ENCODE measurements at places on chromosomes 12 and 14.

GRCh38 chr14:69580009-69580577, 5.4 kb upstream of the CCDC177 start:
- DNase-seq, result peak; percentile 22

GRCh38 chr12:54054742-54055194, 1.1 kb downstream of the HOXC4 start:
- DNase-seq, result no peak

GRCh38 chr12:49582201-49582600, 14.3 kb upstream of the MCRS1 start:
- no peak for DNase-seq

- DNase-seq, result no peak
These were observed 350.5 kb upstream of the OR4E1 start for GRCh38 chr14:22024137-22024536.

- DNase-seq, result no peak
These were observed 26.1 kb upstream of the PPP2R5C start for GRCh38 chr14:101735453-101735852.

DNA sequence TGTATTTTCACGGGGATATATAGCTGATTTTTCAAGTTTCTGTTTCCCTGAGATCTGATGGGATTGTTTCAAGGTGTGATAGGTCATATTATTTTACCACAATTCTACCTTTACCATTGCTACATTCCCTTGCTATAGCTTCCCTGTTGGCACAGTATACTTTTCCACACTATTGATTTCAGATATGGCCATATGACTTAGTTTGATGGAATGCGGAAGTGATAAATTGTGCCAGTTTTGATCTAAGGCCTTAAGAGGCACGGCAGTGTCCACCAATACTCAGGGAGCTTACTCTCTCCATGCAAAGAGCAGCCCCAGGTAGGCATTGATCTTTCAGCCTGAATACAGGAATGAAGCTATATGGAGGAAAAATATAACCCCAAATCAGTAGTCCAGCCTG, 315.7 kb downstream of the SLC16A7 start:
- DNase-seq, result peak; percentile 7

DNA sequence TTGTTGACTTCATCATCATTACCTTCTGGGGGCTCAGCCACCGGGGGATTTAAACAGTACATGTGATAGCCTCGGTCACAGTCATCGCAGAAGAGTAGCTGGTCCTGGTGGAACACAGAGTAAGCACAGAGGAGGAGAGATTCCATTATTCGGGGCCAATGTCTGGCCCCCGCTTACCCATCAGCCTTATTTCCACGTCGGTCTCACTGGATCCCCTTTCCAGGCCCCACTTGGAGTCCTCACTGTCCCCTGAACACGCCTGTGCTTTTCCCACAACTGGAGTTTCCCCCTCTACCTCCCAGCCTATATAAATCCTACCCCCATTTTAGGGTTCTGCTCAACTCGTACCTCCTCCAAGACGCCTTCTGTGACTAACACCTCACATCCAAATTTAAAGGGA, 274.0 kb downstream of the DPF3 start:
- no peak for DNase-seq

DNA sequence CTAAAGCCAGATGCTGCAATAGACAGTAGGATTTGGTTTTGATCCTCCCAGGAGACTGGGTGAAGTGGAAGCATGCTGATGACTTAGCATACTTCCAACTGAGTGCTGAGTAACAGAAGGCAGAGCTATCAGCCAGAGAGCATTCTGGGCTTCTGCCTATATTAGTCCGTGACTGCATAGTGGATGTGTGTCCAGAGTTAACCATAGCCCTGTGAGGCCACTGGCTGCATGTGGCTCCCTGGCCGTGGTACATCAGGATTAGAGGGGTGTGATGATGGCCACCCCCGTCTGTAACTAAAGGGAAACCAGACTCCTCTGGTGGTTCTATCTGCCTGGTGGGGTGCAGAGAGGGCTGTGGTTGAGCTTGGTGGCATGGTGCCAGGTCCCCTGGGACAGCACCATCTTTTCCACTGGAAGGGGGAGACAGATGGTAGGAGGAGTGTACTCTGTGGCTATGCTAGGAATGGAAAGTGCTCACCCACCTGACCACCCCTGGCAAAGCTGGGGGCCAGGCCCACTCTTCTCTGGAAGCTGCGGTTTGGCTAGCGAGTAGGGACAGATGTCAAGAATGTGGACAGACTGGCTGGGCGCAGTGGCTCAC, 27.4 kb downstream of the ABCD4 start:
- DNase-seq, result peak; percentile 9

- peak; percentile 69 for DNase-seq
These were observed 20.2 kb upstream of the FAM234B start for GRCh38 chr12:13023811-13024530.

GRCh38 chr12:88063375-88063774, 34.2 kb upstream of the C12orf50 start:
- peak; percentile 7 for DNase-seq

DNA sequence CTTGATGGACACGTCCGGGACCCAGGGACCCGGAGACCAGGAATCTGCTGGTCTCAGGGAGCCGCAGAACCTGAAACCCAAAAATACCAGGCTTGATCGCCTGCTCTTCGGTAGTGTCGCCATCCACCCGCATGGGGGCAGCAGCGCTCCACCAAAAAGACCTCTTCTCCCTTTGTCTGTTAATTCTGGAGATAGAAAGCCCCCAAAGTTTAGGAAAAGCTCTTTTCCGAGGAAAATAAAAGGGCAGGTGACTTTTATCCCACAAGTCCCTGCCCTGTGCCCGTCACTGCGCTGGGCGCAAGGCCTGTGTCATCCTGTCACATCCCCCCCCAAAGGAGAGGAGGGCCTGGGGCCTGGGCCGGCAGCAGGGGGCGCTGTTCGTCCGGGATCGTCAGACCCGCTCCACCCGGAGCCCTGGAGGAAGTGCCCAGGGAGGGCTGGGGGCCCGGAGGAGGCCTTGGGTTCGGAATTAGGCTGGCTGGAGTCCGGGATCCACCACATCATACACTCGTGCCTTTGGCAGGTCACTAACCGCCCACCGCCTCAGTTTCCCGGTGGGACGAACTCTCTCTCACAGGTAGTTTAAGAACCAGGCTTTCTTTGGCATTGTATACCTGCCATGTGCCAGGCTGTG, 31.9 kb downstream of the DAD1 start:
- peak; percentile 80 for DNase-seq

GRCh38 chr12:124913474-124914391, 717 bp downstream of the UBC start:
- DNase-seq, result peak; percentile 89

GRCh38 chr14:71994416-71994815, 62.2 kb downstream of the RGS6 start:
- DNase-seq, result no peak

GRCh38 chr12:153080-153746, 60.7 kb downstream of the SLC6A12 start:
- DNase-seq, result peak; percentile 77

DNA sequence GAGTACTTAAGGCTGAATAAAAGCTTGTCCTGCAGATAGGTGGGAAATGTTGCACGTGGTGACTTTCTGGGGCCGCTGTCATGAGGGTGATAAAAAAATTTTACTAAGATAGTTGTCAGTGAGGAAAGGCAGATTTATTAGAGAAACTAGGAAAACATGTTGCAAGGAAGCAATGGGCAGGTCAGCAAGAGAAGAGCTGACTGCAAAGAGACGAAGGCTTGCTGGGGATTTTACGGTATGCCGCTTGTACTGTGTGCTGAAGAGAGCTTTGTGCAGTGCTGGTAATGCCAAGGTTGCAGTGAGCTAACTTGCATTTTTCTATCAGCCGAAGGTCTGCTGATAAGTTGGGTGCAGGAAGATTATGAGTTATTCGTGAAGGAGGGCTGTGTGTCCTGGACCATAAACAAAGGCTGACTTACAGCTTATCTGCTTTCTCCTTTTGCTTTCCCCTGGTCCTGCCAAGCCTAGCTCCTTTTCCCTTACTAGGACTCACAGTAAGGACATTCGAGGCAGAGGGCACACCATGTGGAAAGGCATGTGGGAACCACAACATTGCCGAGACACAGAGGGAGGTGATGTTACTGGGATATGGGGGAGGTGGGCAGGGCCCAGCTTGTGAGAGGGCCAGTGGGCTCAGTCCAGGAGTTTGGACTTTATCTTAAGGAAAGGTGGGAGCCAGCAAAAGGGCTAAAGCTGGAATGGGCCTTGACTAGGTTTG, 7.4 kb upstream of the CCDC88C start:
- no peak for DNase-seq

DNA sequence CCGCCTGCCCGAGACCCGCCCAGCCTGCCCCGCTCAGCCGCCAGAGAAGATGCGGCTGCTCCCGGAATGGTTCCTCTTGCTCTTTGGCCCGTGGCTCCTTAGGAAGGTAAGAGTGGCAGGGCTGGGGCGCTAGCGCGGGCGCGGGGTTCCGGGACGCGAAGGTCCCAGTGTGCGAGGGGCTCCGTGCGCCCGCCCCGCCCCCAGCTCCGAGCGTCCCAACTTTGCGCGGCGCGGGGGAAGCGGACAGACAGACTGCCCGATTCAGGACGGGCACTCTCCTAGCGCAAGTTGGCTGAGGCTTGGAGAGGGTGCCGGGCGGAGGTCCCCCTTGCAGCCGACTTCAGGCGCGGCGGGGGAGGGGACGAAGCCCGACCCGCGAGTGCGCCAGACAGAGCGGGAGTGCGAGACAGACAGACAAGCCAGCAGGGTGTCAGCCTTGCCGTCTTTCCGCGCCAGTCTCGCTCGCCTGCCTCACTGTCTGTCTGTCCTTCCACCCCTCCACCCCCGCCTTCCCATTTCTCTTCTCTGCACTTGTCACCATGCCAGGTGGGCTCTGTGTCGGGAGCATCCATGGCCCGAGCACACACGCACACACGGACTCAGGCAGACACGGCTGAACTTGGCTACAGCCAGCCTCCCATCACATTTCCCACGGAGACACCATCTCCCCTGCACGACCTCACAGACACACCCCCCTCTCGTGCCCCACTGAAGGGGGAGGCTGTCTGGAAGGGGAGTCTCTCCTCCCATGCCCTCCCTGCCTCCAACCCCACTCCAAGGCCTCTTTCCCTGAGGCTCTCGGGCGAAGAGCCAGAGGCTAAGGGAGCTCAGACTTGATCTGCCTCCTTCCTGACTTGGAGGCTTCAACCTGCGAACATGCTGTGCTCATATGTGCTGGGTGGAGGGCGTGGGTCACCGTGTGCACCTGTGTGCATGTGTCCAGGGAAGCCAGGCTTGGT, 606 bp downstream of the NXPH4 start:
- DNase-seq, result no peak

DNA sequence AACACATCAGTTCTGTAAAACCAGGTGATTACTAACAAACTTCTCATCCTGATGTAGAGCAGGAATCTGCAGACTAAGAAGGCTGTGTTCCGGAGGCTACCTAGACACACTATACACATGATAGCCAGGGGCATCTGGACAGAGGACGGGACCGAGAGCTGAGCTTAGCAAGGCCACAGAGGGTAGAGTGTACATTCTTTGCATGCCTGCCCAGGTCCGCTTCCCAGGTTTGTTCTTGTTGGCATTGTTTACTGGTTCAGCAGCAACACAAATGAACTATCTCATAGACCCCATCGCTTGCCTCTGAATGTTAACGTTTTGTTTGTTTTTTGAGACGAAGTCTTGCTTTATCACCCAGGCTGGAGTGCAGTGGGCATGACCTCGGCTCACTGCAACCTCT, 17.7 kb upstream of the TEAD4 start:
- DNase-seq, result no peak

DNA sequence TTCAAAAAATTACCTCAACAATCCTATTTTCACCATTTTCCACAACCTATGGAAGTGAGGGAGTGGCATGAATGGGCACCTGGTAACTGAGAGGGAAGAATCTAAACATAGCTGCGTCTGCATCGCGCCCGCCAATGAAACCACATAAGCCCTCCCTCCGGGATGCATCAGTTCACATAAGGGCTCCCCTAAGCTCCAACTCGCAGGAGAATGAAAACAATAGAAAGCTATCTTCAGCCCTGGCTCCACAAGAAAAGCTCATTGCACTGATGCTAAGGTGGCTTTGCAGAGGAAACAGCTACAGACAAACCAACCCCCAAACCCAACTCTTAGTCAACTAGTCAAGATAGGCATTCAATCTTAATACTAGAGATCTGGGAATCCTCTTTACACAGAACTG, 173.3 kb downstream of the FOXN3 start:
- DNase-seq, result no peak

- no peak for DNase-seq
These were observed 35.6 kb upstream of the UBC start for GRCh38 chr12:124949779-124950728.

DNA sequence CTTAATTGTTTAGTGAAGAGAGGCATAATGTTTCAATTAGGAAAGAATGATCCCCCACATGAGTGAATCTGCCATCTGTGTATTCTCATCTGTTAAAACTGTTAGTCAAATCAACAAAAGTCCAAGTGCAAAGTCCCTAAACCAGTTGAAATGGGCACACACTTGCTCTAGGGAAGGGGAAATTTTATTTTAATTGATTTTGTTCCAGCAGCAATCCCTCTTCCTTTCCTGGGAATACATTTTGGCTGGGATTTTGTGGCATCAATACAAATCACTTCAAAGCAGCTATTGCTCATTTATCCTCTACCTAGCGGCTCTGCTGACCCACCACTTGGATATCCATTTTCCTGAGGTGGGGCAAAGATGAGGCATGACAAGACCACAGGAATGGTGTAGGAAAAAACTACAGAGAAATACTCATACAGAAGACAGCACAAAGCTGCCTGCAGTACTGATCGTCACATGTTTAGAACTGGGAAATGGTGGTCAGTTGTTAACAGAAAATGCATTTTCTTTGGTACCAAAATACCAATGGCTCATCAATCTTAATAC, 9.8 kb upstream of the SSTR1 start:
- DNase-seq, result peak; percentile 16

DNA sequence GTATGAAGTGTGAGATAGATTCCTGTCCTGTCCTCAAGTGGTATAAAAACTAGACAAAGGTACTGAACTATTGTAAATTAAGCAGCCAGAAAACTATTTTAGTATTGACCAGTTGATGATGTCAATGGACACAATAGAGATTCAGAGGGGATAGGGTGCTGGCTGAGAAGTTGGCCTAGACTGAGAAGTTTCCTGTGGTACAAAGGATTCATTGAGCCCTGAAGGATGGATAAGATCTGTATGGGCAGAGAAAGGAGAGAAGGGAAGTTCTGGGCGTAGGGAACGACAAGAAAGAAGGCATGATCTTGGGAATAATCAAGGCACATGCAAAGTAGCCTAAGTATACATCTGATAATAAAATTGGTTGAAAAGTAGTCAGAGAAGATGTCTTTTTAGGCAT, 44.6 kb downstream of the DAD1 start:
- DNase-seq, result no peak

DNA sequence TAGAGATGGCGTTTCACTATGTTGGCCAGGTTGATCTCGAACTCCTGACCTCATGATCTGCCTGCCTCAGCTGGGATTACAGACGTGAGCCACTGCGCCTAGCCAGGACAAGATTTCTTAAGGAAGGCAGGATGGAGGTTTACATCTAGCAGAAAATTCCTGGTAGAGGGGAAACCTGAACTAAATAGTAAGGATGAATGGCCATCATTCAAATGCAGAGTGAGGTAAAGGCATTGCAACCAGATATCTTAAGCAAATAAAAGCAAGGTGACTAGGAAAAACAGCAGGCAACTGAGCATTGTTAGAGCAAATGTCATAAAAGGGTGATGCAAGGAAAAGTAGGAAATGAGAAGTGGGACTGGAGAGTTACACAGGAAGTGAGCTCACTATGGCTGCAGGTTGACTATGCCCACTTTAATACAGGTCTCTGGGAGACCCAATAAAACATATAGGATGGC, 133.0 kb downstream of the SOX5 start:
- no peak for DNase-seq

GRCh38 chr12:50634379-50634778, 129.5 kb upstream of the ATF1 start:
- no peak for DNase-seq

GRCh38 chr14:104641753-104642539, 37.4 kb upstream of the TMEM179 start:
- DNase-seq, result no peak

All from kidney tubule cell (primary cell).